ENCODE measurements at places on chromosomes 1 and 21.
A peak's percentile ranks its signal among the peaks of the same experiment; 100 is the strongest.

DNA sequence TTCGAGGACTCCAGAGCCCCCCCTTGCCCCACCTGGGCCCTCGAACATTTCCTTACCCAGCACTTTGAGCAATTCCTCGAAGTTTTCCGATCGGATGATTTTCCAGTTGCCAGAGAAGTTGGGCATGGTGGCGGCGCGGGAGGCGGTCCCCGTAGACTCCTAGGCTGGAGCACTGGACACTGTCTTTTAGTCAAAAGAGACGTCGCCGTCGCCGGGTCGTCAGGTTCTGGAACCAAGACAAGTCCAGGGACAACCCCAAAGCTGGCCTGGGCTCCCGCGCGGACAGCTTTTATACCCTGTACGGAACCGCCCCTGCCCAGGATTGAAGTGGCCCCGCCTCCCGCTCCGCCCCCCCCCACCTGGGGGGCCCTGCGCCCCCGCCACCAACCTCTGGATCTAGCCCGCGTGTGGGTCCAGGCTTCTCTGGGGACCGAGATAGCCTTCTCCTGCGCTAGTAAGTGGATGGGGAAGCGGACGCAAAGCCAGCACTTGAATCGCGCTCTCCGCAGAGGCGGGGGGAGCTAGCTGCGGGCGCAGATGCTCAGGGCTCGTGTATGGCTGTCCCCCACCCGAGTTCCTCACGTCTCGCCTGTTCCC is at the start of gene CRABP2:
TSS of gene CRABP2 (minus strand) at position 263 of the 597 bp plus-strand sequence. CDS start at position 126, 137 bp downstream.
- peak; percentile 23 for DNase-seq

- DNase-seq, result no peak
Observed at GRCh38 chr1:82226186-82226505, 425.4 kb downstream of the ADGRL2 start.

DNA sequence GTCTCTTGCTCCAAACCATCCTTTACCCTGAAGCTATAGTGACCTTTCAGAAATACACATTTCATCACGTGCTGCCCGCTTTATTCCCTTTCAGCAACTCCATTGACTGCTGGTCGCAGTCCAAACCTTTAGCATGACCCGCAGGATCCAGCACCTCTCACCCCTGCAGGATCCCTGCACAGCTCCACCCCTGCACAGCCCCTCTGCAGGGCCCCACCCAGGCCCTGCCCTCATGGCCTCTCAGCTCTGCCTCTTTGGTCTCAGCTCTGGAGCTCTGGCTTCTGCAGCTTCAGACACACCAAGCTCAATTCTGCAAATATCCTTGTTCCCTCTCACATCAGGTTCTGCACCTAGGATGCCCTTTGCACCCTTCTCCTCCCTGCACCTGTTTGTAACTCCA is 264.9 kb upstream of the C1orf174 start:
- no peak for DNase-seq

GRCh38 chr1:245888809-245889208 is 618.3 kb downstream of the SMYD3 start:
- no peak for DNase-seq

GRCh38 chr21:33308586-33309490 is 15.9 kb upstream of the IFNAR1 start:
- DNase-seq, result no peak

GRCh38 chr1:15427280-15427666 is 11.0 kb upstream of the CTRC start:
- DNase-seq, result no peak

DNA sequence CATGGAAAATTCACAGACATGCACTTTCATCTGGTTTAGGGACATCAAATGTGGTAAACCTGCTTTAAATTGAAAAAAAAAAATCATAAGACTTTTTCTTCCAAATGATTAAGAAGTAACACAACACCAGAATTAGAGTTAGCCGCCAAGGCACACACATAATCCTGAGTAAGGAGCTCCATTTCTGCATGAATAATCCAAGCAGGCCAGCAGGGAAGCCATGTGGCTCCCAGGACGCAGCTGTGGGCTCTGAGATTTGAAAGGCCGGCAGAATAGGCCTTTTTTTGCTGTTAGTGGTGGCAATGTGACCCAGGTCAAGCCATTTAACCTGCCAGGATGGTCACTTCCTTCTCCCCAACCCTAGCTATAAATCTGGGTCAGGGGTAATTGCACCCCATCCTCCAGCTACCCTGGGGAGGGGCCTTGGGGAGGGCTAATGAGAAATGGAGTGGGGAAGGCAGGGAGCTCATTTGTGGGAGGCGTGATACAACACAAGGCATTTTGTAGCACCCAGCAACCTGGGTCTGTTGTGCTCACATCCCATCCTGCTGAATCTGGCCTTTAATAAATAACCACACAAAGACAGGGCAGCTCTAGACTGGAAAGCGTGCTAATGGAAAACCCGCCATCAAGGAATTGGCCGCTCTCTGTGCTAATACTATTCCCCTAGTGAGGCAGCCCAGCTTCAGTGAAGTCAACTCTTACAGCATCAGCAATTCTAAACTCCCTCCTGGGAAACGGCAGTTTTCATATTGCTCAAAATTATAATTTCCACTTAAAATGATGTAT is 178.5 kb downstream of the RHOU start:
- no peak for DNase-seq

- no peak for DNase-seq
Observed at GRCh38 chr1:172770071-172770470, 111.2 kb downstream of the FASLG start.

- DNase-seq, result no peak
Observed at GRCh38 chr21:17848228-17848627, 29.1 kb upstream of the C21orf91 start.

GRCh38 chr1:222817529-222817928 is 2.7 kb downstream of the DISP1 start:
- DNase-seq, result no peak

GRCh38 chr21:42799516-42799915 is 79.8 kb downstream of the WDR4 start:
- no peak for DNase-seq

DNA sequence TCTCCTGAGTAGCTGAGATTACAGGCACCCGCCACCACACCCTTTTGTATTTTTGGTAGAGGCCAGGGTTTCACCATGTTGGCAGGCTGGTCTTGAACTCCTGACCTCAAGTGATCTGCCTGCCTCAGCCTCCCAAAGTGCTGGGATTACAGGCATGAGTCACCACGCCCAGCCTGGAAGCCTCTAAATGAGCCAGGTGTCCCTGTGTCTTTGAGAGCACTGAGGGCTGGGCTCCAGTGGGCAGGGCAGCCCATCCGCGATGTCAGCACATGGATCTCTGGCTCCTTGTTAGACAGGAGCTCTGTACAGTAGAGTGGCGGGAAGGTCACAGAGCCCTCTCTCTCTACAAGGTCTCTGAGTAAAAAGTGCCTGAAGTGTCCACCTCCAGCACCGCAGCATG is 124.3 kb downstream of the PGBD5 start:
- DNase-seq, result no peak

- no peak for DNase-seq
Observed at GRCh38 chr1:161225178-161225533, 704 bp upstream of the TOMM40L start.

DNA sequence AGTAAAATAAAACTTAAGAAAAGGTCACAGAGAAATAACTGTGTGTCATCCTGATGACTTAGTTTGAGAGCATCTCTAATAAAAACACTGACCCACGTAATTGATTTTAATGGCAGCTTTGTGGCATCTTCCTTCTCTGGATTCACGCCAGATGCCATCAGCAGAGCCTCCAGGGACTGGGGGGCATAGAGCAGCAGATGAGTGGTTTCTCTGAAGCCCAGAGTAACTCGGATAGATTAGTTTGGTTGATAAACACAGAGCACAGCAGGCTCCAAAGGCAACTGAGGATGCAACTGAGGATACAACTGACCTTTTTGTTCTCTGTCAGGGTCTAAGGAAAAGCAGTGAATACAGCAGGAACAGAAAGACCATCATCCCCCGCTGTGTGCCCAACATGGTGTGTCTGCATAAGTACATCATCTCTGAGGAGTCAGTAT is 180.8 kb downstream of the RPS6KC1 start:
- DNase-seq, result no peak

DNA sequence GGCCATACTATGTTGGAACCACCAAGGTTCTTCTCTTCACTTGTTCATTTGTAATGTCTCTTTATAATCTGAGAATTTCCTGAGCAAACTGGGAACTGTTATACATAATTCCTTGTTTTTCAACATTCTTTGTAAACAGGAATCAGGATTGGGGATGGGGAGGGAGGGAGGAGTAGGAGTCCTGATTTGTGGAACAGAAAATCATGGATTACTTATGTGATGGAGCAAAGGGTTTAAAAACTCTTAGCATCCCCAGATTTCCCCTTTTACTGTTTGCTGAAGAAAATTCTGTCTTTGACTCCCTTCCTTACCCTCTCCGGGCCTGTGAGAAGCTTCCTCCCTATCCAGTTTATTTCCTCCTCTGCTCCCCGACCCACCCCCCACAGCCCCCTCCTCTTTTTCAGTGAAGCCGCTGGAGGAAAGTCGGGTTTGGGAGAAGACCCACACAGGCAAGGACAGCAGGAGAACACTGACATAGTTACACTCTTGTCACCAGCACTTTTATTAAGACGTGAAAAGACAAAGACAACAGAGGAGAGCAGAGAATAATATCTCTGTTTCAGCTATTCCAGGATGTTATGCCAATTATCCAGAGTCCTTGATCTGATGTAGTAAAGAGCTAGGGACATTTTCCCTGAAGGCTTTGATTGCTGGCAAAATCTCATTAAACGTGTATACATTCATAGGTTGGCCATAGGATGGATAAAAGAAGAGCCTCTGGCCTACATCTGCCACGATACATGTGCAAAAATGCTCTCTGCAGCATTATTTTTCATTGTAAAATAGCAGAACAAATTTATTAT is 4.6 kb upstream of the NBPF1 start:
- DNase-seq, result no peak

DNA sequence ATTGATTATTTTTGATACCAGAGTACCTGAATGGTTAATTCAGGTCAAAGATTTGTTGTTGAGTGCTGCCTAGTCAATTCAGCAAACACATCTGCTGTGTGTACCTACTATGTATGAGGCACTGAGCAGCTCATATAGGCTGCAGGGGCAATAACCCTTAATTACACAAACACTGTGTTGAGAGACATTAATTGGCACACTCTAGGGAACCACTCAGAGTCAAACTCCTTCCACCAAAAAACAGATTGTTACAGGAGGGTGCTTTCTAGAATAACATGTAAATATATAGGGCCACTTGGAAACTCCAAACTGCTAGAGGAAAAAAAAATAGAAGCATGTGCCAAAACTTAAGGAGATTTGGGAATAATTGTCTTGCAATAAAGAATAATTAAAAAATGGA is 31.3 kb downstream of the UBE2U start:
- DNase-seq, result no peak

- DNase-seq, result no peak
Observed at GRCh38 chr1:28898405-28898881, 15.9 kb upstream of the EPB41 start.

DNA sequence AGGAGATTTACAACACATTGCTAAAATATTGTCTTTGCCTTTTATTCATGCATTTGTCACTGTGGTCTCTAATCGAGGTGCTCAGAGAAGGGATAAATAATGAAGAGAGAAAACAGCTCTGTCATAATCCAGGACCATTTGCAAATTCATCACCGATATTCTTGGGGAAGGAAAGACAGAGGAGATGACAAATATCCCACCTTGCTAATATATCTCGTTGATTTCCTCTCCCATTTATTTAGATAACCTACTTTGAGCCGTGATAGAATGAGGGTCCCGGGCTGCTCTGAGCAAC is 86.9 kb downstream of the PRDM16 start:
- no peak for DNase-seq

DNA sequence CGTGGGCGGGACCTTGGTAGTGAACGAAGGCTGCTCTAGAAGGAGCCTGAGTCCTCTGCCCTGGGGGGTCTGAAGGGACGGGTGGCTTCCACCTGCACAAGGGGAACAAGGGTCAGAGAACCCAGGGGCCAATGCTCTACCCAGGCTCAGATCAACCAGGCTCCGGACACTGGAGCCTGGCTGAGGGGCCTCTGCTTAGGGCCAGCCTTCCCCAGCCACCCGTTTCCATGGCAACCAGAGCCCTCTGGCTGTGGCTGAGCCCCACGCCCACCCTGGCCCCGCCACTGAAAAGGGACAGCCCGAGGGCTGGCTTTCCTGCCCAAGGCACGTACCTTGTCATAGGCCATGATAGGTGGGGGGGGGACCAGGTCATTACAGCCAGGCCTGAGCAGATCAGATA is 724.6 kb downstream of the PTPRU start:
- DNase-seq, result no peak

GRCh38 chr1:228861832-228862180 is 126.5 kb downstream of the RHOU start:
- DNase-seq, result no peak

GRCh38 chr1:45762291-45762690 is 11.8 kb upstream of the IPP start:
- no peak for DNase-seq

DNA sequence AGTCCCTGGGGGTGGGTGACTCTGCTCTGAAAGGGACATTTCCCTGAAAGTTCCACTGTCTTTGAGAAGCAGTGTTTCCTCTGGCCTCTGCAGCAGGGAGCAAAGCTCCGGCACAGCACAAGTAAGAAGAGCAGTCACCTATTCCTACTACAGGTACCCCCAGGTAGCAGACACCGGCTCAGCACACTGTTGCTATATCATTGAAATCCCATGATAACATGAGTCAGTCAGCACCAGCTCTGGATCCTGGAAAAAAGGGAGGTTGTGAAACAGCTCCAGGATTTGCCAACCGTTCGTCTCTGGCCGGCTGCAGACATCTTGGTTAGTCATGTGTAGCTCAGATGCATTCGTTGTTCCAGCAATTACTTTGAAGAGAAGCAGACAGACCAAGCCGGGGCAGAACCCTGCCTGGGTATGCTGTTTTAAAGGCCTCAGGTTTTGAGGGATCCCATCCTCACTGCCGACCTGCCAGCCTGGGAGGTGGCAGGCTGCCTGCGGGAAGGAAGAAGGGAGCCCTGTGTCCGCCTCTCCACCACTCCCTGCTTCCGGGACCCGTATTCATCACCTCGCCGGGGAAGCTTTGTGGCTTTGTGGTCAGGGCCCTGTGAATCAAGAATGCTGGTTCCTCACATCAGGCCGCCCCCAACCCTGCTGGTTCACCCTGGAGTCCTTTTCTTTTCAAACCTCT is 139.2 kb downstream of the CLIC6 start:
- DNase-seq, result peak; percentile 39

- DNase-seq, result peak; percentile 29
Observed at GRCh38 chr1:207454046-207454964, at the start of gene CR2. TSS of gene CR2 (plus strand) at chr1:207454328. CDS start at chr1:207454419, 91 bp downstream.

DNA sequence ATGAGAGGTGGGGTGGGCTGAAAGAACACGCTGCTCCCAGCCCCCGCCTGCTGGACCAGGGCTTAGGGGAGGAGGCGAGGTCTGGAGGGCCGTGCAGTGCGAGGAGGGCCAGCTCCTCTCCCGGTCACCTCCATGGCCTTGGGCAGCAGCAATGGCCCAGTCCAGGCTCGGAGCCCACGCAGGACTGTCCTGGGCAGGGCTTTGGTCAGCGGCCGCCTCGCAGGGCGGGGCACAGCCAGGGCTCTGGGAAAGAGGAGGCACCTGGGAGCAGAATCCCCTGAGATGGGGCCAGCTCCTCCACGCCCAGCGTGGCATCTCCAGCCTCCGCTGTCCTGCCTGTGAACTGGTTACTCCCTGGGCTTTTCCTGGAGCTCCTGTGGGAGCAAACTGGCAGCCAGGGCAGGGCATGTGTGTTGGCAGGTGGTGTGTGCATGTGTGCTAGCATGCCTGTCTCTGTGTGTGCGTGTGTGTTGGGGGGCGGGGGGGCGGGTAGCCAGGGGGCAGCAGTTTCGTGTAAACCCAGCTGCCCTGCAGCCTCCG is 27.4 kb downstream of the ARHGEF16 start:
- DNase-seq, result no peak
